Muscle of arm (tissue), 14 donors: ENCODE measurements at places on chromosomes 5 and 9.

GRCh38 chr9:347667-348292 is 133.1 kb downstream of the DOCK8 start:
- DNase-seq, result peak; percentile 46

DNA sequence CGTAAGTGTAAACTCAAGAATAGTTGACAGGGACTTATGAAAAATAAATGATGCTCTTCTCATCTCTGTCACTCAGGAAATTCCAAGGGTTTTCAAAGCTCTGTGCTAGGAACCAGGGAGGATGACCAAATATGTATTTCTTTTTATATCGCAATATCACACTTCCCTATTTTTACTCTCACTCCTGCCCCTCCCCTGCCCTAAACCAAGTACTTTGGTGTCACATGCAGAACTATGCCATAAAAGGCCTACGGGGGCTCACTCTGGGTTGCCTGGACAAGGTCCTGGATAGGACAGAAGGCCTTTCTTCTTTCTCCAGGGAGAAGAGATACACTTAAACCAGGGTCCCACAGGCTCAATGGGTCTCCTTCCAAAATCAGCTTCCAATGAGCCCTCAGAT is 8.3 kb upstream of the RETREG1 start:
- no peak for DNase-seq

GRCh38 chr9:211557-211956 is 3.1 kb upstream of the DOCK8 start:
- no peak for DNase-seq

- DNase-seq, result no peak
Observed at GRCh38 chr5:19314840-19315239, 673.2 kb downstream of the CDH18 start.

DNA sequence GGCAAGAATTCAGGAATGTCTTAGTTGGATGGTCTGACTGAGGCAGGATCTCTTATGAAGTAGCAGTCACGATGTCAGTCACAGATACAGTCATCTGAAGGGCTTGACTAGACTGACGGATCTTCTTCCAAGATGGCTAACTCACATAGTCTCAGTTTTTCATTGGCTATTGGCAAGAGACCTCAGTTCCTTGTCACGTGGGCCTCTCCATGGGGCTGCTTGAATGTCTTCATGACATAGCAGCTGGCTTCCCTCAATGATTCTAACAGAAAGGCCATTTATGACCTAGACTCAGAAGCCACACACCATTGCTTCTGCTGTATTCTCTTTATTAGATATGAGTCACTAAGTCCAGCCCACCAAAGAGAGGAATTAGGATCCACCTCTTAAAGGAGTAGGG is 4.7 kb downstream of the APC start:
- DNase-seq, result no peak

DNA sequence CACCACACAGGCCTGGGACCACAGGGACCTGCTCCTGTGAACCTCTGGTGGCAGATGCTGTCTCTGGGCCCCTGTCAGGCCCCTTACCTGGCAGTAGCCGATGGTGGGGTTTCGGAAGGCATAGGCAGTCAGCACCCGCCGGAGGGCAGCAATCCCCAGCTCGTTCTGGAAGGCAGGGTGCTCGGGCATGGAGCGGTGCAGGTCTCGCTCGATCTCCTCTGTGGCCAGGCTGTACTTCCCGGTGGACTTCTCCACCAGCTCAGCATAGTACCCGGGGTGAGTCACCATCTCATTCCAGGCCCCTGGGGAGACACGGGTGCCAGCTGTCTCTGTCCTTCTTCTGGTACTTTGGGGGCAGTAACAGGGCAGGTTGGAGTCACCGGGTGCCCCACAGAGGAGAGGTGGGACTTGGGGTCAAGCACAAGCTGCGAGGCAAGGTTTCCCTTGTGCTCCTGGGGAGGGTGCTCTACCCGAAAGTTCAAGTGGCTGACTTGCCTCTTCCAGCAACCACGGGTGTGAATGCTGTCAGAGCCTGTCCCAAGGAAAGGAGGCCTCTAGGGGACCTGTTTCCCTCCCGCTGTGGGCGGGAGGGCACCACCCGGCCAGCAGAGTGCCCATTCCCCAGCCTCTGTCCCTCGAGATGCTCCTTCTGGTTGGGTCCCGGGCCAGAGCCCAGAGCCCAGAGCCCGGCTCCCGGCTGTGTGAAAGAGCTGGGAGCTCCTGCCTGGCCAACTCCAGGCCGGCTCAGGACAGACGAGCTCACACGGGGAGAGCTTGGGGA is 19.8 kb upstream of the MRNIP start:
- DNase-seq, result no peak

GRCh38 chr9:7778851-7779600 is 20.6 kb downstream of the DMAC1 start:
- no peak for DNase-seq

- DNase-seq, result no peak
Observed at GRCh38 chr9:98538203-98538602, 170.5 kb downstream of the GABBR2 start.

DNA sequence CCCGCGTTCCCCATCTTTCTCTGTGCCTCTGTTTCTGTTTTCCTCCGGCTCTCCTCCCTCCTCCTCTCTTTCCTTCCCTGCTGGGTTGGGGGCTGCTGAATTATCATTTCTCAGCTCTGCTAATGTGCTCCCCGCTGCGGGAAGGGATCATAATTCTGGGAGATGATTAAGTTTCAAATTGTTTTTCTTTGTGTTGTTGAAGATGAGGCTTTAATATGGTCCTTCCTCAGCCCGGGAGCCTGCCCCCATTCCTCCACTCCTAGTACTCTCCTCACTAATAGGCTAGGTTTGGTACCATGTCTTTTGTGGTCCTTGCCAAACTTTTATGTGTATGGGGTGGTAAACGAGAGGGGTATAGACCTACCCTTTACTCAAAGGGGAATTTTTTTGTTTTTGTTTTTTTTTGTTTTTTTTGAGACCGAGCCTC is 5.7 kb upstream of the PCDH1 start:
- DNase-seq, result no peak

DNA sequence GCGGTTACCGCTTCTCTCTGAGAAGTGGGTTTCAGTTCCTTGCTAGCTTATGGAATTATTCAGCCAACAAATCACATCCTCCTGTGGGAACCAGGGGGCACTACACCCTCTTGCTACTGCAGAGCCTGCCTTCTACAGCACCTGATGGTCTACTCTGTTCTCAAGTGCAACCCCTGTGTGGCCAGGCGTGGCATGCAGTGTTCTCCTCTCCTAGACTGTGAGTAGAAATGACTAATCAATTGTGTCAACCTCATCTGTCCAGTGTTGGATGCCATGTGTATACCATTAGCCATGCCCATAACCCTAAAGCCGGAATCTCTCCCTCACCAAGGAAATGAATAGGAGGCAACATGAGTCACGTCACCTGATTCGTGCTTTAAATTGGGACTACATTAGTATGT is 117.2 kb upstream of the LIFR start:
- DNase-seq, result no peak

GRCh38 chr9:136079211-136079915 is 15.7 kb downstream of the NACC2 start:
- no peak for DNase-seq

GRCh38 chr5:99104538-99105132 is 175.8 kb upstream of the CHD1 start:
- peak; percentile 17 for DNase-seq

DNA sequence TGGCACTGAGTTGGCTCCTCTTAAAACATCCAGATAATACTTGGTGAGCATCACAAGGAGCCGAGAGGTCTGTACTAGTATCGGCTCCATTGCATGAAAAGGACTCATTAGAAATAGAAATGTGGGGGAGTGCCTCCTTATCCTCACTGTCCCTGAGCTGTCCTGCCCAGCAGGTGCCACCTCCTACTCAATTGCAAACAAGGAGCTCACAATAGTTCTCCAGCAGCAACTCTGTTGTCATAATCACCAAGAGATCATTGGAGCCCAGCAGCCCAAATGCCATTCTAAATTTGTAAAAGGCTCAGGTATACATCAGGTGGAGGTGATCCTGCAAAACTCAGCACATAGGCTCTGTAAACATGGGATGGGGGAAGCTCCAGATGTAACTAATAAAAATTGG is 99.1 kb downstream of the PLK2 start:
- DNase-seq, result no peak

GRCh38 chr5:64299805-64300204 is 134.2 kb downstream of the RNF180 start:
- no peak for DNase-seq

DNA sequence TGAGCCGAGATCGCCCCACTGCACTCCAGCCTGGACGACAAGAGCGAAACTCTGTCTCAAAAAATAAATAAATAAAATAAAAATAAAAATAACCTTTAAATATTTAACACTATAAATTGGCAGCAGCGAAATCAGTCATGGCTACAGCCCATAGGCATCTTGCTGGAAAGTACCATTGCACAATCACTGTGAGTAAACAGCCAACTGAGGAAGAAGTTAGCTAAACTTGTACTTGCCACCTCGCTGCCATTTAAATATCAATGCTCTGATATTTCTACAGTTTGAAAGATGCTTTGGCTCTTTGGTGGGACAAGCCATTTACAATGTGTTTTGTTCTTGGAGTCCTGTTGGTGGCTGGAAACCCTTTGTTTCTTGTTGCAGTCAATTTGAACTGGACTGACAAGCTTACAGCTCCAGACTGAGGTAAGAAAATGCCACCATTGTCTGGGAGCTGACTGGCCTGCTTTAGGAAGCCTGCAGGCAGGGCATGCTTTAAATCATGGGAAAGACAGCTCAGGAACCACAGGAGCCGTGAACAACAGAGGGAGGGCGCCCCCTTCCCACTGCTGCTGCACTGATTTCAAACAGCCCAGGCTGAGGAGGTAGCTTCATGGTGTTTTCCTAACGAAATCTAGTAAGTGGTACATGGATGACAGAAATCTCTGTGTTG is 322.8 kb upstream of the RFX3 start:
- DNase-seq, result no peak

DNA sequence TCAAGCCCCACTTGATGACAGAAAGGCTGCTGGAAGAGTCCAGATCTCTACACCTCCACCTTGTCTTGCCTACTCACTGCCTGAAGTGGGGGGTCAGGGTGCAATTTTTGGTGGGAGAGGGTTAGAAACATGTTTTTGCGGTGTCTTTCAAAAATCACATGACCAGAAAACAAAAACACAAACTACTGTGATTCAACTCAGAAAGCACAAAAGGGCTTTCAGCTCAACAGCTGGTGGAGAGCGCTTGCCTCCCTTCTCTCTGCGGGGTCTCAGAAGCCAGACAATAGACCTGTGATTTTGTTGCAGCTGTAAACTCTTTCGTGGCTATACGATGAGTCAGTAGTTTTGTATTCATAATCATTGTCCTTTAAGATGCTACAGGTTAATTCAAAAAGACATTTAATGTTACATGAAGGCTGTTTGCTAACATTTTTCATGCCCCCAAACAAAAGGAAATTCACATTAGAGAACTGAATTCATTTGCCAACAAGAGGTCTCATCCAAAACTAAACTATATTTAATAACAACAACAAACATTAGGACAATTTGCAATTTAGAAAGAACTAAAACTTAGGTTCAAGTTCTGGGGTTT is 172.6 kb upstream of the RAI14 start:
- no peak for DNase-seq

DNA sequence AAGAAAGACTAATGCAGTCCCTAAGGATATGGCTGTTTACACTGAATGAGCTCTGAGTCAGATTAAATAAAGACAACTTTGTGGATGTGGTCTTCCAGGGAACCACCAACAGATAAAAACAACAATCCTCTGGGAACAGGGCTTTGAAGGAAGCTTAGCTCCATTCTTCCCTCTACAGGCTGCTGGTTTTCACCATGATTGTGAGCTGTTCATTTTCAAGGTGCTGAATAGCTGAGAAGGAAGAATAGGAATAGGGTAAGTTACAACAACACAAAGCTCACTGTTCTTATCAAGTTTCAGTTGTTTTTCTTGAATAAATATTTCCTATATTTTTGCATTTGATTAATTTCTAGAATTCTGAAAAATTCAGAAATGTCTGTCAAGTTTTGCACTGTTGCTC is 25.9 kb upstream of the PTAR1 start:
- DNase-seq, result no peak

DNA sequence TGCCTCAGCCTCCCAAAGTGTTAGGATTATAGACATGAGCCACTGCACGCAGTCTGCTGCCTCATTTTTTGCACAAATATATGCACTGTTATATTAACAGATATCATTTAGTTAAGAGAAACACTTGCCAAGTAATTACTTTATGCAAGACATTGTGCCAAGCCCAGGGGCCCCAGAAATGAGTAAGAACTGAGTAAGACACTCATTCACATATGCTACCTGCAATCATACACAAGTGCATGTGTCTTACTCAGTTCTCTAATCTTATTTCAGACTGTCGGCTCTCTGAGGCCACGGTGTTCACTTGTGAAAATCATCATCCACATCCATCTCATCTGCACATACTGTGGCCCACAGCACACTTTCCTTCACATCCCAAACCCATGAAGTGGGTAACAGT is 16.0 kb downstream of the TRAF1 start:
- DNase-seq, result no peak

DNA sequence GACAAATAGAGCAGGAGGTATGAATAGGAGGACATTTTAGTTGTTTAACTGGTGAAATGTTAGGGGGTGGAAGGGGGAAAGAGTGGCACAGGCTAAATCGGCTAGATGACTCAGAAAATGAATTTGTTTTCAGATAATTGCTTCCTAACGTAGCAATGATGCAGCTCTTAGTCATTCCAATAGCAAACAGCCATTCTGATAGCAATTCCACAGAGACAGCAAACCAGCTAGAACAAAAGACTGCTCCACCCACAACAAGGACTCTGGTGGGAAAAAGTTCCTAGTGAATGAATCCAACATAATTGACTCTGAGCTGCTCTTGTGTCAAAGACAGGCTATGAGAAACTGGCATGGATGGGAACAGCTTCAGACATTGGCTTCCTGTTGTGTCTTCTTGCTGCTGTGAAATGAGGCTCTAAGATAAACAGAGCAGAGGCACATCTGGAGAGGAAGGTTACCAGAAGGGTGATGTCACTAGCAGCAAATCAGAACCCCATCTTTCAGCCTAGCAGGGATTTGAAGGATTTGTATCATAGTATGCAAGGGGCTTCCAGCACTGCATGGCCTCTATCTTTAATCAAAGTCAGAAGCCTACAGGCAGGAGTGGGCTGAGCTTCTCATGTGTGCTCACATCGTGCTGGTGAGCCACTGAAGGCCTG is 28.1 kb upstream of the F2RL1 start:
- DNase-seq, result peak; percentile 59

GRCh38 chr5:55036477-55036876 is 12.4 kb downstream of the GZMK start:
- no peak for DNase-seq

- DNase-seq, result peak; percentile 61
Observed at GRCh38 chr9:1083325-1083913, 33.3 kb downstream of the DMRT2 start.

- no peak for DNase-seq
Observed at GRCh38 chr5:132688536-132689339, 14.9 kb downstream of the IL4 start.

DNA sequence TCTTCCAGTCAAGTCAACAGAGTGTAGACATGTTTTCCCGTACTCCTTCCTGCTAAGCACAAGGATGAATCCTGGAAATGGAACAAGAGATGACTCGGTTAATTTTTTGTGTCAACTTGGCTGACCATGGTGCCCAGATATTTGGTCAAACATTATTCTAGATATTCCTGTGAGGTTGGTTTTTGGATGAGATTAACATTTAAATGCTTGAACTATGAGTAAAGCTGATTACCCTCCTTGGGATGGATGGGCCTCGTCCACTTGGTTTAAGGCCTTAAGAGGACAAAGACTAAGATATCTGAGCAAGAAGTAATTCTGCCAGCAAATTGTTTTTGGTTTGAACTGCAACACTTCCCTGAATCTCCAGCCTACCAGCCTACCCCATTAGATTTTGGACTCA is 338.1 kb upstream of the MSX2 start:
- no peak for DNase-seq

- no peak for DNase-seq
Observed at GRCh38 chr9:121303456-121304451, 35.8 kb downstream of the GSN start.
